ENCODE measurements at places on chromosomes 12 and 14.
A peak's percentile ranks its signal among the peaks of the same experiment; 100 is the strongest.

- DNase-seq = no peak
These were observed 88.1 kb downstream of the RFLNA start for GRCh38 chr12:124383028-124383427.

DNA sequence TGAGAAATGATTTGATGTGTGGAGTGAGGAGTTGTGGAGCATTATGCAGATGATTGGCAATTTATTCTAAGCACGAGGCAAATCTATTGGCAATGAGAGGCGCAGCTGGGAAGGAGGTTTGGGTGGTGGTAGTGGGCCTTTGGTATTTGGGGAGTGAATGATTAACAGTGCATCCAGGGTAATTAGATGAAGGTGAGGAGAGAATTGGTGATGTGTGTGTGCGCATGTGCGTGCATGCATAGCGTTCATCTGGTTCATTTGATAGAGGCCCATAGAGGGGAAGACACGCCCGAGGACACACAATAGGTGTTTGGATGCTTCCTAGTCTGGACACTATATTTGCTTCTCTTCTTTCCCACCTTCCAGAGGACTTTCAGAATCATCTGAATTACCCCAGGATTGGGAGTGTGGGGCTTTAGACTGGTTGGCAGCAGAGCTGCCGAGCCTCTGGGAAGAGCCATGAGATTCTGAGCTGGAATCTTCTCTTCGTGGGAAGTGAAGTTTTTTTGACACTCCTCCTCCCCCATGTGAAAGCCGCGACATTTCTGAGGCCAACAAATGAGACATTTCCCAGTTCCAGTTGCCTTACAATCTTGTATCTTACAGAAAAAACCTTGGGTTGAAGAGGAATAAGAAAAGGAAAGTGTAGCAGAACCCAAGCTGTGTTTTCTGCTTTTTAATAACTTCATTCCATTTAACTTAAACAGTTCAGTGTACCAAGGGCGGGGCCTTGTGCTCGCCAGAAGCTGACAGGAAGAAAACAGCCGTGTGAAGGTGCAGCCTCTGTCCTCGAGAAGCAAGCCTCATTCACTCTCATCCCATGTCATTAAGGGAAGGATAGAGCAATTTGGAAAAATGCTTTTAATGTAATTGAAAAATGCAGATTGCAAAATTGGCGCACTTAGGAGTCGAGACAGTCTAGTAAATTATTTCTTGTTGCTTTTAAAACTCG is 65.2 kb downstream of the SLC25A47 start:
- no peak for DNase-seq

DNA sequence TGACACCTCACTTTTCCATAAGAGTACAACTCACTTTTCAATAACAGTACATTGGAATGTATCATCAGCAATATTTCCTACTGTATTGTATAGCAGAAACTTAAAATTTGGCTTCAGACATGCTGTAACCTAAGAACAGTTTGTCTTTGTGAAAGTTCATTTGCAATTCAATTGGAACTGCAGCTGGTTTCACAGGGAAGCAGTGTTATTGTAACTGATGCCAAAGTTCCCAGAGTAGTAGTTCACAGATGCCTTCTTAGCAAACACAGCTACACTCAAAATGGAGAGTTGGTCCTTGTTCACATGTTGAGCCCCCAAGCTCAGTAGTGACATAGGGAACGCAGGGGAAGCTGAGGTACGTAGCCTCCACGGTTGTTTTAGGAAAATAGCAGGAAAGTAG is 23.3 kb downstream of the PPP1R36 start:
- peak; percentile 68 for DNase-seq

- DNase-seq = peak; percentile 25
These were observed 22.3 kb downstream of the ZFC3H1 start for GRCh38 chr12:71641390-71641789.

GRCh38 chr14:103112400-103113243 is 10.6 kb upstream of the TNFAIP2 start:
- no peak for DNase-seq

Measured in adipocyte (in vitro differentiated cells).